ENCODE measurements at places on chromosomes 2 and 18.

DNA sequence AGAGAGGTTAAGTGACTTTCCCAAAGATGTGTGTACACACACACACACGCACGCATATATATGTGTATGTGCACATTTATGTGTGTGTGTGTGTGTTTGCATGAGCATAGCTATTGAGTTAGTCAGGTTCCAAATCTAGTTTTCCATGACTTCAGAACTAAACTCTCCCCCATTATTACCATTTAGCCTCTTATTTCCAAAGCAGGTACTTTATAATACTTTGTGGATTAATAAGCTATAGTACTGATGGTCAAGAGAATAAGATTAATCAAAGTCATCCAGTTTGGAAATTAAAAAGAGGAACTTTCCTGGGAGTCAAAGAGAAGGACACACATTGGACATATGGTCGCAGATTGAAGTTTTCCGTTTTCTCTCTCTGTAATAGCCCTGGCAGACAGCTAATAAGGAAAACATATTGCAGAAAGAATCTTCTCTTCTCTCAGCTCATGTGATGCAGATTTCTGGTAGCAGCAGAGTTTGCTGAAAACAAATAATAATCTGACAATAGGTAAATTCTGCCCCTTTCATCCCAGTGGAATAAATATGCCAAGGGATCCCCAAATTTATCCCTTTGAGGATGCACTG is 410.9 kb upstream of the TCF4 start:
- DNase-seq = no peak

DNA sequence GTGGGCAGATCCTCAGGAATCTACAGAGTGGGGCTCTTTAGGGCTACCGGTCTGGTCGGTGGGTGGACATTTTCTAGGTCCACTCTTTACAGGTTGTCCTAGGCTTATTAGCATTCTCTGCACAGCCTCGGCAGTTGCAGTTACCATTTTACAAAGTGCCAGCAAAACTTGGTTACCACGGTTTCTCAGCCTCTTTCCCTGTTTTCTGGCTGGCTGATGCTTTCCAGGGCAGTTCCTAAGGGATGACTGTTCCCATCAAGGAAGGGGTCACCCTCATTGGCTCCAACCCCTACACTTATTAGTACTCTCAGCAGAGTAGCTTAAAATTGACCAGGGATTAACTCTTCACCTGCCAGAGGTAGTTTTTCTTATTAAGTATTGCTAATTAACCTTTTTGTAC is 2.0 kb upstream of the AQP4 start:
- no peak for DNase-seq

DNA sequence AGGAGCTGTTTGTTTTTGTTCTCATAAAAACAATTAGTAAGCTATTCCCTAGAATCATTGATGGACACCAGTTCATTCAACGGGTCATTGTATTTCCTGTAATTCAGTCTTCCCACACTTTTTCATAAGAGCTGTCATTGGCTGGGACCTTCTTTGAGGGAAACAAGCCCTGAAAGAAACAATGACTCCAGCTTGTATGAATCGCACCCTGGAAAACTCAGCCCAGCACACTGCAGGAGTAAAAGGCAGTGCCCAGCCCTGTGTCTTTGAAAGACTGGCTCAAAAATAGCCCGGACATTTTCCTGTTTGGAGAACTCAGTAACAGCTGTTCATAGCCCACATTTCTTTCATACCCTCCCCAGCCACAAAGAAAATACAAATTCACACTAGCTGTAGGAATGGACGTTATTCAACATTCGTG is 81.5 kb downstream of the NCKAP5 start:
- DNase-seq = no peak

DNA sequence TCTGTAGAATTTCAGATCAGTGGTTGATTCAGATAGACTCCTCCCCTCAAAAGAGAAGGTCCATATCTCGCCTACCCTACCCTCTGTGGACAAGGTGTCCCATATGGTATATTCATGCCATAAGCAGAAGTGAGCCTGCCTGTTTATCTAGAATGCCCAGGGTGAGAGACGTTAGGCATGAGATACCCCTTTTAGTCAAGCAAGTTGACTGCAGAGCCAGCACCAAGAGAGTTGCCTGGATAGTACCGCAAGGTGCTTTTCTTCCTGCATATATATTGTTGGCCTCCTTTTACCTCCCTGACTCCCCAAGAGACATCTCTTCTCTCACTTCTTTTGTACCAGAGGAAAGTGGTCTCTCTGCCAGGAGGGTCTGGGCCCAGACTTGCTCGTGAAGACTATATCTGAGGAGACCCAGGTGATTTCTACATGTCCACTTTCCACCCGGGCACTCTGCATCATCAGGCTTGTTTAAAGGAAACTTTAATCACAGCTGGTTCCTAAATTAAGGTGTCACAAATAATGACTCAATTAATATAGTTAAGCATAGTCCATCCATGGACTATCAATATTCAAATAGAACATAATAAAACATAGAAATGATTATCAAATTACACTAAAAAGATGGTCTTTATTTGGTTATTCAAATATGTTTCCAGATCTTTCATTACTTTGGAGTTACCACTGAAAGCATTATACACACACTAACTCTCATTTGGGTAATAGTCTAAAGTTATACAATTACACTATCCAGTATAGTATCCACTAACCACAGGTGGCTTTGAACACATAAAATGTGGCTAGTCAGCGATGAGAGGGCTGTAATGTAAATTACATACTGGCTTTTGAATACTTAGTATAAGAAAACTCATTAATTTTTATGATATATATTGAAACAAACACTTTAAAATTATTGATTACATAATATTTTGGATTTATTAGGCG is 4.1 kb downstream of the ITGA4 start:
- DNase-seq = peak; percentile 22

- DNase-seq = no peak
Observed at GRCh38 chr18:55439056-55439455, 148.9 kb downstream of the TCF4 start.

DNA sequence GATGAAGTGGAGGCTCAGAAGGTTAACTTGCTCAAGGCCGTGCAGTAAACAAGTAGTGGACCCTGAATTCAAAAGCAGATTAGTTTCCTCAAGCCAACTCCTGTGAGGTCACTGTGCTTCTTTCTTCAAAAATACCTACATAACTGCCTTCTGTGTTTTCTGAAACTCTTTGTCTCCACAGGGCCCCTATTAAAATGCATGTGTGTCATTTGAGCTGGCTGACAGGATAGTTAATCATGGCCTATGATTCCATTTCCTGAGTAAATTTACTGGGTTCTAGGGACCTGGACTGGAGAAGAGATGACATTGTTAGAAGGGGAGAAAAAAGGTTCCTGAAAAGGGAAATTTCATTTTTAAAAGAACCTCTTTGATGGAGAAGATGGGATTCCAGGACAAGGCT is 12.9 kb upstream of the DTNA start:
- DNase-seq = no peak

DNA sequence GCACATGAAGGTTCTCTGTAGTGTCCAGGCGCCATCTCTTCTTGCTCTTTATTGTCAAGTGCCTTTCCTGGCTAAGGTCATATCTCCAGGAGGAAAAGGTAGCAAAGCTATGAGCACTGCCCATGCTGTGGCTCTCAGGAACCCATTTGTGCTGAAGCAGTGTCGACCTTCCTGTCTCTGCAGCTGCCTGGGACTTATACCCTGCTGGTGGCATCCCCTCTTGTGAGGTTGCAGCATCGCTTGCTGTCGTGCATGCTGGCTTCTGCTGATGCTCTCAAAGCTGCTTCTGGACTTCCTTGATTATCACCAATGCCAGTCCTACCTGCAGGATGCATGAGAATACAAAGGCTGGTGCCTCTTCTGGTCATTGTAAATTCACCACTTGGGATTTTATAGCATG is 22.1 kb upstream of the PTPN2 start:
- DNase-seq = no peak

DNA sequence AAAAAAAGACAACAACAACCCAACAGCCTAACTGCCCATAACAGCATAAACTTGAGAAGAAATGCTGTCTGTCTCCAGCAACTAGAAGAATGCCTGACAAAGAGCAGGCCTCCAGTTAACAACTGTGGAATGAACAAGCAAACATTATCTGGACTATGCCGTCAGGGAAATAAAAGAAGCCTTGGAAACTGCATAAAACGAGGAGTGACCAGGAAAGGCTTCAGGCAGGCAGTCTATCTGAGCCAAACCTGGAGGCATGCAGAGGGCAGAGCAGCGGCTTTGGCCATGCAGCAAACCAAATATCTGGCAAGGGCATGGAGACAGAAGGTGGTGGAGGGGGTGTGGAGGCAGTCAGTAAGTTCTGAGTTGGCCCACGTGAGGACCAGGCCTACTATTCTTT is 11.1 kb downstream of the HES6 start:
- DNase-seq = no peak

DNA sequence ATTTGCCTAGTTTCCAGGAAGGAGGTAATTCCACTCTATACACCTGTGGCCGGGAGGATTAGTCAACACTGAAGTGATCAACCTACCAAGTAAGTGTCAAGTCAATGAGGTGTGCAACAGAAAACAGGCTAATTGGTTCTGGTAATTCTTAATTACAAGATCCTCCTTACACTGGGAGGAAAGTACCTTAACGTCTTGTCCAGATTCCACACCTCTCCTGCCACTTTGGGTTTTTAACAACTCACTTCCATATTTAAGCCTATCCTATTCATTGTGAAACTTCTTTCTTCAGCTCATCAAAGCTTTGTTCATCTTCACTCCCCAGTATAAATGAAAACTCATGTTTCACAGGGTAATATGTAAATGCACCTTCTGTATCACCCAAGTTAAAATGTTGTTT is 22.0 kb upstream of the MAP4K4 start:
- DNase-seq = no peak

DNA sequence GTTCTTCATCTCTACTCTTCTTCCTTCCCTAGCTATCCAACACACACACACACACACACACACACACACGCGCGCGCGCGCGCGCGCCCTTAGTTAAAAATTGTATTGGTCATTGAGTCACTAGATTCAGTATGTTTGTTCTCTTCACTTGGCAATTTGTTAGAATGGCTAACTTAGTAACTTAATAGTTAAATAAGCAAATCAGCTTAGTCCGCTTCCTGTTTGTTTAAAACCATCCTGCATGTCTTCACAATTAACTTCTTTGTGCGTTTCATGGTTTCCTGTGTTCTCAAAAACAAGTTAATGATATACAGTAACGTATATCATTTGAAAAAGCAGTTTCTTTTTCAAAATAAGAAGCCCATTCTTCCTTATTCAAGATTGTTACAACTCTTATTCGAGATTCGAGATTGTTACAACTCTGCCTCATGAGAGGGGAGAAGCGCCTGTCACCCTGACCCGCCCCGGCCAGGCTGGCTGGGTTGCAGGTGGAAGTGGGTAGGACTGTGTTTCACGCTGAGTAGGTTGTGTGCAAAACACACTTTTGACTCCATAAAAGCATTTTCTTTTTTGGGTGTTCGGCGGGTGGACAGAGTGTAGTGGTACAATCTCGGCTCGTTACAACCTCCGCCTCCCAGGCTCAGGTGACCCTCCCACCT is 9.5 kb upstream of the CNNM3 start:
- DNase-seq = peak; percentile 69

All from CD4-positive, alpha-beta T cell treated with Interleukin-6 for 4 hours (primary cell).